Stimulated activated CD4-positive, alpha-beta T cell treated with anti-CD3 and anti-CD28 coated beads, TNF-alpha, amount 100 ng/mL, for 24 hours (primary cell): ENCODE measurements at places on chromosomes 1 and 21.

DNA sequence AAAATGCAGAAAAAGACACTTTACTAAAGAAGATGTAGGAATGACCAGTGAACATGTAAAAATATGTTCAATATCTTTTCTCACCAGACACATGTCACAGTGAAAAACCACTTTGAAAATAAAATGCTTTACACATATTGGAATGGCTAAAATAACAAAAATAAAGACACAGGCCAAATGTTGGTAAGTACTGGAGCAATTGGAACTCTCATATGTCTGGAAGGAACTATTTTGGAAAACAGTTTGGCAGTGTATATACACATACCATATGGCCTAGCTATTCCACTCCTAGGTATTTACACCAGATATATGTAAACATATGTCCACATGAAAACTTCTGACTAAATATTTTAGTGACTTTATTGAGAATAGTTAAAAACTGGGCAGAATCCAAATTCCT, 927.2 kb downstream of the BRINP3 start:
- no peak for DNase-seq

DNA sequence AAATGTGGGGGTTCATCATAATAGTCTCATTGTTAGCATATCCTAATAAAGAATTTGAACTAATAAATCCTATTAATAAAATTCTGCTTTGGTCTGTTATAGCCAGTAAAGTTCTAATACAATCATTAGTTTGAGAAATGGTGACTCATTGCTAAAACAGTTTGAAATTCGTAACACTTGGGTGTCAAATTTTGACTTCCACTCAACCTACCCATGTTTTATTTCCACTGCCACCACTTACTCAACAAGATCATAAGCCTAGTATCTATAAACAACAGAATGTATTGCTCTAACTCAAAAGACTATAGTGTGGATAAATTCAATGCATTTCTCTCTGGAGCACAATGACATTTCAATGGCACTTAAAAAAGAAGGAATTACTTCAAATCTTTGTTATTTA, 29.1 kb downstream of the LGALS8 start:
- no peak for DNase-seq

DNA sequence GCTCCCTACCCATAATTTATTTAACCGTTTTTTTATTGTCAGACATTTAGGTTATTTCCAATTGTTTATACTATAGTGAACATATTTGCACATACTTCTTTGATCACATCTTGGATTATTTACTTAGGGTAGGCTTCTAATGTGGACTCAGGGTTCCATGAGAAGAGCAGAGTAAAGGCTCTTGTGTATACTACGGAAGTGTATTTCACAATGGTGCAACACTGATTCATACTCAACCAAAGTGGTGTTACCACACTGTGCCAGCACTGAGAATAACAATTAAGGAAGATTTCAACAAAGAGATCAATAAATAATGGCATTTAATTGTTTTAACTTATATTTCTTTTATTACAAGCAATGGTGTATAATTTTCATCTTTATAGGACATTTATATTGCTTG, 251.2 kb downstream of the ZNF326 start:
- no peak for DNase-seq

- no peak for DNase-seq
Observed at GRCh38 chr1:53086491-53087070, 24.6 kb downstream of the PODN start.

GRCh38 chr21:44574457-44575306, 1.2 kb downstream of the KRTAP10-4 start:
- DNase-seq = no peak

DNA sequence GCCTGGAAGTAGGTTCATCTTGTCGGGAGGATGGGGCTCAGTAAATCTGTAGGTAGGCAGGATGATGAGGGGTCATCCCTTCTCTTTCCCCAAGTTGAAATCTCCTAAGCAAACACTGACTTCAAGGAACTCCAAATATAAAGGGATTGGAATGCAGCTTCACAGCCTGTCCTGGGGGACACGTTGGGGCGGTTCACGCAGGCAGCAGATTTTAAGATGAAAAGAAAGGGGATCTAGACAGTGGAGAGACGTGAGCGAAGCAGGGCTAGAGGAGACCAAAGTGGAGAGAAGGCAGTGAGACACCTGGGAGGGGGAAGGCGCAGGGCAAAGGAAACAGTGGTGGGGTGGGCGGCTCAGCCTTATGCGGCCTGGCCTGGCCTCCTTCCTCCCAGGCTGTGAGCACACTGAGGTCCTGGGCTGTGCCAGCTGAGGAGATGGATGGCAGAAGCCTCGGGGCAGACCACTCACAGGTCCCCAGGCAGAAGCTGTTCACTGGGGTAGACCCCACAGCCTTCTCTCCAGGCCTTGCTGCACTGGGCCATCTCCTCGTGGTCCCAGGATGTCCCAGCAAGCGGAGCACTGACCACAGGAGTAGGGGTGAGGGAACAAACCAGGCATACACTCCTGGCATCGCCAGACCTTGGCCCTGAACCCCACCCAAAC, 51.7 kb downstream of the TOR1AIP2 start:
- DNase-seq = no peak

DNA sequence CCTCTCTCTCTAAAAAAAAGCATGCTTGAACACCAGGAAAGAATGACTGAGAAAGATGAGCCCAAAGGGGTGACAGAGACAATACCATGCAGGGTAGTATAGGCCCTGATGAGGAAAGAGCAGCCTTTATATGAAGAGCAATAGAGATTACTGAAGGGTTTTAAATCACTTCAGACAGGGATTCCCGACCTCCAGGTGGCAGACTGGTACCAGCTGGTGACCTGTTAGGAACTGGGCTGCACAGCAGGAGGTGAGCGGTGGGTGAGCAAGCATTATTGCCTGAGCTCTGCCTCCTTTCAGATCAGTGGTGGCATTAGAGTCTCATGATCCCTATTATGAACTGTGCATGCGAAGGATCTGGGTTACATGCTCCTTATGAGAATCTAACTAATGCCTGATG, 30.8 kb upstream of the GTF2B start:
- DNase-seq = no peak

DNA sequence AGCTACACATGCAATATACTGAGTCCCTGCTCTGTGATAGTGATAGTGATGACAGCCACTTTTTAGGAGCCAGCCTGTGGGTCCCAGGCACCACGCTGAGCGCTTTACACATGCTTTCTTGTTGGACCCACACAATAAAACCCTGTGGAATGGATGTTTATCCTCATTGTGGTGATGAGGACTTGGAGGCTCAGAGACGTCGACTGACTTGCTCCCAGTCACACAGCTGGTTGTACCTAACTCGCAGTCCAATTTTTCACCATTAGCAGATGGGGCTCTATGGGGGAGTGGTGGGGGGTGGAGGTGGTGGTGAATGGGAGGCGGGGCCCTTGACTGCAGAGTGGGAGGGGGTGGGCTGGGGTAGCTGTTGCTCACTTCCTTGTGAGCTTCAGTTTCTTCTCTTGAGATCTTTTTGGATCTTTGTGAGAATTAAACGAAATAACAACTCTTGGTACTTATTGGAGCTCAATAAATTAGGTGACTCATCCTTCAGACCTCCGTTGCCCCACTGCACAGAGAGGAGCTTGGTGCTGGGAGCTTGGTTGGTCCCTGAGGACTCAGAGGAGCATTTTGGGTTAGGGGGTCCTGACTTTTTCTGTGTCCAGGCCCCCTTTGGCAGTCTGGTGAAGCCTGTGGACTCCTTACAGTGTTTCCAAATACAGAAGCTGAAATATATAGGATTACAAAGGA, 61.8 kb upstream of the CD1D start:
- no peak for DNase-seq

DNA sequence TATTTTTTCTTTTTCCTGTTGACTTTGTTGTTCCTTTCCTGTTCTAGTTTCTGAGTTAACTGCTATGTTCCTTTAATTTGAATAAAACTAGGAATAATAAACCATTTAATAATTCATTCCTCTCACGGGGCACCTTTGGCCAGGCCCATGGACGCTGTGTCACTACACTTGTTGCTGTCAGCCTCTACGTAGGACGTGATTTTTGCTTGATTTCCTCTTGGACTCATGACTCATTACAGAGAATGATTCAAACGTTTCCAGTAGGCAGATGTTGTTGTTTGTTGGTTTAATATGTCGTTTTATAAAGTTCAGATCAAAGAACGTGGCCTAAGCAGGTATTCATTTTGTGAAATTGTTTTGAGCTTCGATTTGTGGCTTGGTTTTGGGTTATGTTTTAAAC, 9.1 kb upstream of the SLC19A1 start:
- DNase-seq = peak; percentile 29

DNA sequence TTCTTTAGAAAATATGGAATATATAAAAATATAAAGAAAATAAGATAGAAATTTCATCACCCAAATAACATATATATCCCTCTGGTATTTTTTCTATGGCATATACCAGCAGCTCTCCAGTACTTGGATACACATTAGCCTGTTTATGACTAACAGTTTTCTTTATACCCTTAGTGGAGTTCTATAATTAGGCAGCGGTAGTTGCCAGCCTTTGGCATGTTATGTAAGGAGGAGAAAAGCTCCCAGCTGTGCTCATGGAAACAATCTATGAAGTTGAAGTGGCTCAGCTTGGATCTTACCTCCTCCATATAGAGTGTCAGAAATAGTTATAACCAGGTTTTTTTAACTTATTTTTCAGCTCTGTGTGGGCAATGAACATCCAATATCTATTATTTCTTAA, 1636.8 kb downstream of the AMY1C start:
- DNase-seq = no peak

DNA sequence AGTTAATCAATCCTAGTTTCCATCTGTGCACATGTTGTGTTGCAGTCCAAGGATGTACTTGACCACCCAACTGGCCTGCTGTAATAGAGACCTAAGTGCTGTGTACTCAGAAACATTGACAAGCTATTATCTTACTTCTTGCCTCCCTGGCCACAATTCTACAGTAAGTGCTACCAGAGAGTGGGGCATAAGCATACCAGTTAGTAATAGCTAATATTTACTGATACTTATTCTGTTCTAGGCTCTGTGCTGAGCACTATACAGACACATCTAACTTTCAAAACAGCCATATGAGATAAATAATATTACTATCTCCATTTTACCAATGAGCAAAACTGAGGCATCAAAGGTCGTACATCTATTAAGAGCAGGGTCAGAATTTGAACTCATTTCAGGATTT, 49.5 kb upstream of the NPL start:
- DNase-seq = no peak

- no peak for DNase-seq
Observed at GRCh38 chr1:37476087-37476452, 1.7 kb downstream of the ZC3H12A start.

GRCh38 chr1:223609977-223610376, 55.5 kb downstream of the CAPN8 start:
- DNase-seq = no peak

DNA sequence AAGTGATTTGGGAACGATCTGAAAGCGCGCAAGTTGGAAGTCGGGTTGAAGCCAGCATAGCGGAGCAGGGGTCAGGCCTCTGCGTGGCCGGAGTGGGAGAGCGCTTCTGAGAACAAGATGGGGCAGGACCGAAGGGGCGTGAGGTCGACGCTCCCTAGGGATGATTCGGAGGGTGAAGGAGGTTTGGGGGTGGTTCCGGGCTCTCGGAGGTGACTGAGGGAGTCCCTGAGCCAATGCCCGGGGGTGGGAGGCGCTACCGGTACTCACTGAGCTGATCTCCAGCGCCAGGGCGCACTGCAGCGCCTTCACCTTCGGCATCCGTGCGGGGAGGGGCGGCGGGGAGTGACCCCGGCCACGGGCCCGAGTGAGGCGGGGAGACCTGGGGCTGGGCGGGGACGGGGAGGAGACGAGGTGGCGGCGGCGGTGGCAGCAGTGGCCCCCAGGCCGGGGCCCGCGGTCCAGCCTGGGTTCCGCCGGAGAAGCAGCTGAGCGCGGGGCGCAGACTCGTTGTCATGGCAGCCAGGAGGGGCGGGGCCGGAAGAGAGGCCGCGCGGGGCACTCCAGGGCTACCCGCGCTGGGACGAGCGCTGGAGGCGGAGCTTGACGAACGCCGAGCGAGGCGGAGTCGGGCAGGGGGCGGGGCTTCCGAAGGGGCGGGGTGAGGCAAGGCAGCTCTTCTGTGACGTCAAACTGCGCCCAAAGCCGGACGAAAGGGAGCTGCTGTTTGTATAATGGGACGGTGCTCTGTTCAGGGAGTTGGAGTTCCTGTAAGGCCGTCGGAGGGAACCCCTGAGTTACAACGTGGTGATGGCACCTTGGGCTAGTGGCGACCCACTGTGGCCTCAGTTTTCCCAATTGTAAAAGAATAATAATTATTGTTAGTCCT, at the start of gene SPATA6:
Gene SPATA6, minus strand, starts transcription at position 514 of the 886 bp plus-strand sequence. Its CDS starts 196 bp downstream, at position 318.
- peak; percentile 95 for DNase-seq

- DNase-seq = no peak
Observed at GRCh38 chr21:37348664-37349063, 17.9 kb upstream of the DYRK1A start.

DNA sequence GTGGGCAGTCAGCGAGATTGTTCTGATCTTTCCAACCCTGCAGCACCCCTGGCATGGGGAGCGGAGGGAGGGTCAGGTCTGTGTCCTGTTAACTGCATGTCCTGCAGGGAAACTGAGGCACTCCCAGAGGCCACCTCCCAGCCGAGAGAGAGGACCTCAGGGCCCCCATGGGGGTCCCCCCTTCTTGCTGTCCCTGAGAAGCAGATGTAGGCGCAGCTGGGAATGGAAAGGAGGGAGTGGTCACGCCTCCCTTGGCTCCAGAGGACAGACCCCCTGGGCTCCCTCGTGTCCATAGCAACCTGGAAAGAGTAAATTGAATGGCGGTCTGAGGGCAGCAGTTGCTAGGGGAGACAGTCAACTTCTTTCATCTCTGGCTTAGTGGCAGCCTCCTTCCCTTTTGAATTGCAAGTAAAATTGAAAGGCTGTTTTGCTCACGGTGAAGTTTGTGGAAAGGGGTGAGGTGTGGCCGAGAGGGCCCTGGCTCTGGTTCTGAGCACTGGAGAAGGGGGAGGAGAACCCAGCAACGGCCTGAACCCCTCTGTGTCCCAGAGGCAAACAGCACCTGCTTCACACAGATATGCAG, 4.9 kb downstream of the CROCC start:
- DNase-seq = no peak

GRCh38 chr1:197920414-197921117, 3.4 kb downstream of the LHX9 start:
- DNase-seq = no peak

- DNase-seq = peak; percentile 42
Observed at GRCh38 chr1:28056129-28056925, 32.1 kb downstream of the EYA3 start.

DNA sequence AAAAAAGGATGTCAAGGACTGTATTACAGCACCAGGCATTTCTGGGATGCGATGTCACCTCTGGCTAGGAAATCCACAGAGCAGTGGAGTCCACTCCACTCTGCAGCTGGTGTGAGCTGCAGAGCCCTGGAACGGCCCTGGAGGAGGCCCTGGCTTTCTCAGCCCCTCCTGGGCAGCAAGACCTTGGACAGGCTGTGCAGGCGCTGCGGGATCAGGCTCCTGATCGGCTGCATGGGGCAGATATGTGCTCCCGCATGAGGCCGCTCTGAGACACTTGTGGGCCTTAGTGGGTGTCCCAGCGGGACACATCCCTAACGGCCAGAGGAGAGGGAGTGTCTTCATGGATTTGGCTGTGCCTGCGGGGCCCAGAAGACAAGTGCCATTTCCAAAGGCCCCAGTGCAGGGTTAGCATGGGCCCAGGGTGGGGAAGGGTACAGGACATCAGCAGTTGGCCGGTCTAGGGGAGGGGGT, 6.2 kb downstream of the DNMT3L start:
- DNase-seq = no peak
